Activated B cell treated with CpG ODN at 0.5 μM for 24 hours (primary cell): ENCODE measurements at places on chromosomes 1 and 21. TPM values are rescaled to one million over a fixed set of nuclear protein-coding genes. Genes with fewer than 3 reads are reported as not detected.

SHE gene
- 0.04 TPM in 1 of 2 replicates, not detected in the other for total RNA-seq

ADAR gene
- total RNA-seq, result 209 and 216 TPM in 2 replicates

ACTL8 gene
- total RNA-seq, result not detected in 2 replicates

TEDDM1 gene
- total RNA-seq, result not detected in 2 replicates

TRIM58 gene
- 0.39 and 0.49 TPM in 2 replicates for total RNA-seq

GRCh38 chr1:209661071-209661470, 8.8 kb upstream of the LAMB3 start:
- H3K4me1 ChIP-seq, result peaks cover 9% of the 10 kb centered on the region
- H3K4me3 ChIP-seq, result no peak overlapping the region
- no peak overlapping the region for H3K27ac ChIP-seq
- no peak for DNase-seq
- peaks cover 13% of the 10 kb centered on the region for H3K27me3 ChIP-seq

GRCh38 chr21:33902349-33902748, 13.3 kb downstream of the ATP5PO start:
- no peak overlapping the region for H3K27ac ChIP-seq
- H3K4me3 ChIP-seq, result no peak overlapping the region
- H3K36me3 ChIP-seq, result peaks cover 68% of the 10 kb centered on the region
- H3K4me1 ChIP-seq, result peaks cover 4% of the 10 kb centered on the region

DNA sequence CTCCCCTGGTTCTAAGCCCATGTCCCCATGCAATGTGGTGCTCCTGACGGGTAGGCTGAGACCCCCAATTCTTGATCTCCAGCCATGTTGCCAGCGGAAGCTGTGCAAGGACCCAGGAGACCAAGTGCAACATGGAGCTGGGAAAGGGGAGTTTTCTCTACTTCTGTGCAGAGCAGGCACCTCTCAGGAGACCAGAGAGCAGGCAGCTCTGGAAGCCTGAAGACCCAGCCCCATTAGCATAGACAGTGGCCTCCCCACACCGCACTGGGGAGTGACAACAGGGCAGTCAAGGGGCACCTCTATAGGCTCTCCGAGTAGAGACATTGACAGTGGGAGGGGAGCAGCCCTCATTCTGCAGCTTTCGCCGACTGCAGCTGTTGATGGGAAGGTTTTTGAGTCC, 410.2 kb downstream of the MATN1 start:
- peaks cover 1% of the 10 kb centered on the region for H3K27me3 ChIP-seq
- no peak for DNase-seq
- H3K4me3 ChIP-seq, result no peak overlapping the region
- H3K4me1 ChIP-seq, result no peaks in the 10 kb centered on the region
- no peak overlapping the region for H3K27ac ChIP-seq

GRCh38 chr1:200351826-200352549, 57.8 kb downstream of the ZNF281 start:
- H3K36me3 ChIP-seq, result no peaks in the 10 kb centered on the region
- peaks cover 22% of the 10 kb centered on the region for H3K4me1 ChIP-seq
- peak overlapping the region; percentile 58 for H3K4me3 ChIP-seq
- peak overlapping the region; percentile 57 for H3K27ac ChIP-seq

DNA sequence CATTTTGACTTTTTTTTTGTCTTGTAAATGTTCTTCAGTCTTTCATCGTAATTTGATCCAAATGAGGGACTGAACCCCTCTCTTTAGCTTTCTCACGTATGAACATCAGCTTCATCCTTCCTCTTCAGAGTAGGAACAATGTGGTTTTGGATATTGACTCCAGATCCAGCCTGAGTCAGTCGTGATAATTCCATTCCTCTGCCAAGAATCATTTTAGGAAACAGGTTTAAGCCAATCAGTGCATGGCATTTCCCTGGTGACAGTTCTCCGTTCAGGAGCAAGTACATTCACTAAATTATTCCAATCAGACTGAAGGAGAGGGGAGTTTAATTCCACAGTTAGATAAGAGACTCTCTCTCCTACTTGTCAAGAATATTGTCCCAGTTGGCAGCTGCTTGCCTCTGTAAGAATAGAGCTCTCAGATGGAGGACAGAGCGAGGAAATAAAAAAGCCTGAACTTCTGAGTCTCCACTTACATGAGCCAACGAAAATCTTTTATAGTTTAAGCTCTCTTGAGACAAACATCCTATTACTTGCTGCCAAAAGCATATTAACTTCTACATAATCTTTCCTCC, 18.6 kb downstream of the RHOU start:
- no peaks in the 10 kb centered on the region for H3K4me1 ChIP-seq
- no peaks in the 10 kb centered on the region for H3K36me3 ChIP-seq
- no peak overlapping the region for H3K27ac ChIP-seq
- no peak for DNase-seq
- no peak overlapping the region for H3K4me3 ChIP-seq

GRCh38 chr1:168636200-168636599, 59.8 kb downstream of the XCL1 start:
- no peak for DNase-seq
- no peak overlapping the region for H3K4me3 ChIP-seq
- no peaks in the 10 kb centered on the region for H3K36me3 ChIP-seq
- H3K4me1 ChIP-seq, result no peaks in the 10 kb centered on the region
- H3K27me3 ChIP-seq, result peaks cover 7% of the 10 kb centered on the region

GRCh38 chr1:180670681-180671080, 38.9 kb downstream of the XPR1 start:
- no peak for DNase-seq
- no peaks in the 10 kb centered on the region for H3K27me3 ChIP-seq
- no peak overlapping the region for H3K4me3 ChIP-seq
- peaks cover 4% of the 10 kb centered on the region for H3K4me1 ChIP-seq
- H3K36me3 ChIP-seq, result peaks cover 36% of the 10 kb centered on the region
- no peak overlapping the region for H3K27ac ChIP-seq

DNA sequence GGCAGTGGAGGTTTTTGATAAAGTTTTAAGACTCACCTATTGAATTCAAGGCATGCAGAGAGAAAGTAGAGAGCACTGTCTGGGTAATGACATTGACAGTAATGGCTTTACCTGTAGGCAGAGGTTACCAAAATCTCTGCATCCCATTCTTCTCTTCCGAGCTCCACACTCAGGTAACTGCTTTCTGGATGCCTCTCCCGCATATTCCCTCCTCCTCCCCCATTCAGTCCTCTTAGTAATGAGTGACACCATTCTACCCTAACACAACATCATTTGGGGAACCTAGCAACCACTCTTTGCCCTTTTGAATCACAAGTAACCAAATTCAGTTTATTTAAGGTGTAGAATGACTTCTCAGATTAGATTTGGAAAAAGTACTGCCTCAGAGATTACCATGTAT, 56.5 kb downstream of the DYRK1A start:
- no peak for DNase-seq
- H3K27me3 ChIP-seq, result no peaks in the 10 kb centered on the region
- no peak overlapping the region for H3K27ac ChIP-seq
- peaks cover 57% of the 10 kb centered on the region for H3K36me3 ChIP-seq
- peaks cover 40% of the 10 kb centered on the region for H3K4me1 ChIP-seq

DNA sequence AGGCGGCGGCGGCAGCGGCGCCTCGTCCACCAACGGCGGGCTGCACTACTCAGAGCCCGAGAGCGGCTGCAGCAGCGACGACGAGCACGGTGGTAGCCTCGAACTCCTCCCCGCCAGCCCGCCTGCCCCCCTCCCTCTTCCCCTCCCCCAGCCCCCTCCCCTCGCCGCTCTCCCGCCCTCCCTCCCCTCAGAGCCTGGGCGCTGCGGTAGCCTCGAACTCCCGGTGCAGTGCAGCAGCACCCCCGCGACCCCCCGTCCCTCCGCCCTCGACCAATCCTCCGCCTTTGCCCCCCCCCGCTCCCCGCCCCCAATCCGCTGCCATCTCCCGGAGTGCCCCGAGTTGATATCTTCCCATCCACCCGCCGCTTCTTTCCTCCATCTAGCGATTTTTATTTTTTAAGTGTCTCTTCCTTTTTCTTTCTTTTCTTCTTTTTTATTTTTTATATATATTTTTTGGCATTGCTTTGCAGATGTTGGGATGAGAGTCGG, 516 bp downstream of the RCOR3 start:
- no peaks in the 10 kb centered on the region for H3K27me3 ChIP-seq
- H3K27ac ChIP-seq, result peak overlapping the region; percentile 91
- peak overlapping the region; percentile 93 for H3K4me3 ChIP-seq
- no peak for DNase-seq
- peaks cover 22% of the 10 kb centered on the region for H3K4me1 ChIP-seq

DNA sequence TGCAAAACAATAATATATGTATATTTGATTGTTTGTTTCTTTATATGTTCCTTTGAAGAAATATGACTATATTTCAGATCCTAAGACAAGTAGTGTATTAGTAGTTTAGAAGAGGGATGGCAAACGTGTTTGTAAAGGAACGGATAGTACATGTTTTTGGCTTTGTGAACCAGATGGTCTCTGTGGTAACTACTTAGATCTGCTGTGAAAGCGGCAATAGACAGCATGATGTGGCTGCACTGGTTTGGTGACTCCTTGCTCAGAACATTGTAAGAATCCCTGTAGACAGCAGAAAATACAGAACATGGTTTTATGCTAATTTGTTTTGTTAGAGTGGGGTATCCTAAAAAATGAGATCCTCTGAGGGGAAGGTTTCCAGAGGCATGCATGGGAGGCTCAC, 3.1 kb downstream of the ACADM start:
- peak overlapping the region; percentile 67 for H3K27ac ChIP-seq
- peak overlapping the region; percentile 29 for H3K4me3 ChIP-seq
- no peak for DNase-seq
- peaks cover 47% of the 10 kb centered on the region for H3K4me1 ChIP-seq
- no peaks in the 10 kb centered on the region for H3K27me3 ChIP-seq

DNA sequence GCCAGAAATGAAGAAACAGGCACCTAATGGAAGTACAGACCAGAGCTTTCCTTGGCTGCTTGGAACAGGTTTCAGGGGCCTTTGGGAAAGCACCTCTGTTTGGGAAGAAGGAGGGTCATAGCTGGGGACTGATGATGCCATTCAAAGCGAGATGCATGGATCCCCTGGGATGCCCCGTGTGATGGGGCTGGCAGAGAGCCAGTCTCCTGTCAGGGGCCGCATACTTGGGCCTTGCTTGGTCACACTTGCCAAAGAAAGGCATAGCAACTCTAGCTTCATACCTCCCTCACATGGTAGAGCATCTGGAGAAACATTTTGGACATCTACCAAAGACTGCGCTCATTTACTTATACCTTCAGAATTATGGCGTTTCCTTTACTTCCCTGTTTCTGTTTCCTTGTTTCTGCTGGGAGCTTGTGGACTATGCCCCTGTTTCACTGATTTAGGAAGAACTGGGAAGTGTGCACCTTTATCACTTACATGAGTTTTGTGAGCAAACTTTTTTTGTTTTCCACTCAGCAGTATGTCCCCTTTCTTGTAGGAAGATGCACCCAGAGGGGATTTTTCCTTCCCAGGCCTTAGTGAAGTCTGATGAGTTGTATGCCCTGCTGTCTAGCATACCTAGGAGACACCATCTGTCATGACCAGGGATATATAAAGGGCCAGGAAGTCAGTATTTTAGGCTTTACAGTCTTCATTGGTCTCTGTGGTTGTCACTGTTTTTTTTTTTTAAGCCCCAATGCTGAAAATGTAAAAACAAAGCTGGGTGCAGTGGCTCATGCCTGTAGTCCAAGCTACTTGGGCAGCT, 19.8 kb upstream of the ST3GAL3 start:
- no peak overlapping the region for H3K27ac ChIP-seq
- peaks cover 97% of the 10 kb centered on the region for H3K36me3 ChIP-seq
- no peak for DNase-seq
- no peaks in the 10 kb centered on the region for H3K4me1 ChIP-seq
- no peak overlapping the region for H3K4me3 ChIP-seq
- no peaks in the 10 kb centered on the region for H3K27me3 ChIP-seq

DNA sequence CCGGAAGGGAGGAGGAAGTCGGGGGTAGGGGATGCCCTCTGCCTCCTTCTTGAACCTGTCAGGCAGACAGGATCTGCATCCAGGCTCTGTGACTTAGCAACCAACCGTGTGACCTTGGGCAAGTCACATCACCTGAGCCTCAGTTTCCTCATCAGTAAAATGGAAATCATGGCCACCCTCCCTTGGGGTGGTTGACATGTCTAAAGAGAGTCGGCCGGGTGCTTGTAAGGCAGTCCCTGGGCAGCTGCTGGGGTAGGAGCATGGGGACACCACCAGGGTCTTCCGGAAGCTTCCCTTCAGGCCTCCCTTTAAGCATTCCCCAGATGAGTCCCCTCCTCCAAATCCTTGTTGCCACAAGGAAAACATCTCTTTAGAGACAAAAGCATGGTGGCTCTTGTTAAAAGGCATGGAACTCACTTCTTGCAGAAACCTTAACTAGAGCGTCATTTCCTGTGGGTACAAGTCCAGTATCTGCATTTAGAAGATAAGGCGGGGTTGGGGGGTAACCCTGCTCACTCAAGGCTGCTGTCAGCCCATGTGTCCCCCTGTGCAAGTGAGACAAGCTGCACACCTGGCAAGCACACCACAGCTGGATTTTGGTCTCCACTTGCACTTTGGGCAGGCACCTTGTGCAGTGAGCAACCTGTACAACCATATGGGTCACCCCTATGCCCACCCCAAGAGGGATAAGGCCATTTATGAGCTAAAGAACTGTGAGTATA, 10.4 kb downstream of the CLCNKB start:
- no peak overlapping the region for H3K27ac ChIP-seq
- H3K4me3 ChIP-seq, result no peak overlapping the region

GRCh38 chr1:6906783-6907182, 121.5 kb downstream of the CAMTA1 start:
- no peak for DNase-seq
- H3K4me1 ChIP-seq, result no peaks in the 10 kb centered on the region
- H3K27ac ChIP-seq, result no peak overlapping the region
- H3K36me3 ChIP-seq, result no peaks in the 10 kb centered on the region
- peaks cover 6% of the 10 kb centered on the region for H3K27me3 ChIP-seq
- H3K4me3 ChIP-seq, result no peak overlapping the region
